ENCODE measurements at places on chromosomes 2 and 18.

- DNase-seq: no peak
These were observed 133.9 kb downstream of the TNS1 start for GRCh38 chr2:217868911-217869334.

GRCh38 chr2:4900861-4901770 lies 791.1 kb upstream of the SOX11 start:
- no peak for DNase-seq

DNA sequence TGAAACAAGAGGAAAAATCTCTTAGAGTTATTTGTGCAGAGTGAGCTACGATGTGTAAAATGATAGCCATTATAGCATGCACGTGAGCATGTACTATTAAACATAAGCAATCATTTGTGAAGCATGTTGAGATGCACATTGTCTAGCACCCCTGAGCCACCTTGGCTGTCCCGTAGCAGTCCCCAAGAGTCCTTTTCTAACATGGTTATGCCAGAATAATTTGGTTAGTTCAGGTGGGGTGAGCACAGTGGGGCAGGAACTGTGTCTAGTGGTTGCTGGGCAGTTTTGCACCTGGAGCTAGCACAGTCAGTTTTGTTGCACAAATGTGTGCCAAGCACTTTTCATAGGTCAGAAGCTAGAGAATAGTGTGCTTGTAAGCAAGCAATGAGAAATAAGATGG lies 809.8 kb downstream of the RNF144A start:
- no peak for DNase-seq

DNA sequence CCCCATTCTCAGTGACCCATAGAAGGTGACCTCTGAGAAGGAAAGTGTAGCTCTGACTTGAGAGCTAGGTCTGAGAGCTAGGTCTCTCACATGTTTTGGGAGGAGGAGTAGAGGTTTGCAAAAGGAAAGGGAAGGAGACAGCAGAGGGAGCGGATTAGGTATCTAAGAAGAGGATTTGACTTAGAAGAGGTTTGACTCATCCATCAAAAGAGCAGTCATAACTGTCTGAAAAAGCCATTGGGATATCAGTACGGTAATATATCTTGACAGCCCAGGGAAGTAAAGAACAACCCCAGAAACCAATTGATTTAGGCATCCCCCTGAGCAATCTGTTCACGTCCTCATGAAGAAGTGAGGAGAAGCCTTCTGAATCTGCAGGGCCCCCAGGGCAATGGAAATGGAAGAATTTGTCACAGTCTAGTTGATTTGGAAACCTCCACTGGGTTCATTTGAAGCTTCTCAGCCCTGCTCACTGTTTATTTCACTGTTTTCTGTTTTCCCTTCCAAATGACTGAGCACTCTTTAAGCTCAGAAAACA lies 19.3 kb downstream of the OXER1 start:
- no peak for DNase-seq

GRCh38 chr2:218019411-218020060 lies 16.7 kb upstream of the TNS1 start:
- DNase-seq: no peak

- DNase-seq: no peak
These were observed 177.2 kb upstream of the SCN7A start for GRCh38 chr2:166671235-166671634.

DNA sequence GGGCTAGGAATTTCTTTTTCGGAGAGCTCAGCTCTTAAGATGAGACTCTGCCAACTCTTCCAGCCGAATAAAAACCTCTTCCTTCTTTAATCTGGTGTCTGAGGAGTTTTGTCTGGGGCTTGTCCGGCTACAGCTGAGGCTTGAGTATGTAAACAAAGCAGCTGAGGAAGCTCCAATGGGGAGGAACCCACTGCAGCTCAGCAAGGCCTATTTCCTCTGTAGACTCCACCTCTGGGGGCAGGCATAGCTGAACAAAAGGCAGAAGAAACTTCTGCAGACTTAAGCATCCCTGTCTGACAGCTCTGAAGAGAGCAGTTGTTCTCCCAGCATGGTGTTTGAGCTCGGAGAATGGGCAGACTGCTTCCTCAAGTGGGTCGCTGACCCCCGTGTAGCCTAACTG lies 838.7 kb downstream of the CCDC85A start:
- no peak for DNase-seq

GRCh38 chr2:157182204-157182709 lies 75.2 kb upstream of the GALNT5 start:
- no peak for DNase-seq

GRCh38 chr2:54901224-54901986 lies 148.8 kb downstream of the RTN4 start:
- no peak for DNase-seq

DNA sequence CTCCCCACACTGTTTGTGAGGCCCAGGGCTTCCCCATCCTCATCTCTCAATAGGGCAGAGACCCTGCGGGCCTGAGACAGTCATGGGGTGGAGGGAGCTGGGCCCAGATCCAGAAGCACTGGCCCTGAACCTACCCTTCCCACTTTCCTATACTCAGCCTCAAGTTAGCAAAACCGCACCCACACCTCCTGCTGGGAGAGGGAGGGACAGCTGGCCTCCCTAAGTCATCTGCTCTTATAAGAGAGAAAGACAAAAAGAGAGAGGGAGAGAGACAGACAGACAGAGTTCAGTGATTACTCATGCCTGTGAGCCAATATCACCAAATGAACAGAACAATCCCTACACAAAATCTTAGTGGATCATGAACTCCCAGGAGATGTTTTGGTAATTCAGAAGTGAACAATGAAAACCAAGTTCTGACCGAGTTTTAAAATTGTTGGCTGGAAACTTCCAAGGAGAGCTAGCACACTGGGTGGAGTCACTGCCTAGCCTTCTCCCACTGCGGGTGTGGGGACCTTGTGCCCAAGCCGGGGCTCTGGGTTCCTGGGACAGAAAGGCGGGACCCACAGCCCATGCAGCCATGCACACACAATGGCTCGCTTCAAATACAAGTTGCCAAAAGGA lies 130.5 kb downstream of the PXDN start:
- no peak for DNase-seq

DNA sequence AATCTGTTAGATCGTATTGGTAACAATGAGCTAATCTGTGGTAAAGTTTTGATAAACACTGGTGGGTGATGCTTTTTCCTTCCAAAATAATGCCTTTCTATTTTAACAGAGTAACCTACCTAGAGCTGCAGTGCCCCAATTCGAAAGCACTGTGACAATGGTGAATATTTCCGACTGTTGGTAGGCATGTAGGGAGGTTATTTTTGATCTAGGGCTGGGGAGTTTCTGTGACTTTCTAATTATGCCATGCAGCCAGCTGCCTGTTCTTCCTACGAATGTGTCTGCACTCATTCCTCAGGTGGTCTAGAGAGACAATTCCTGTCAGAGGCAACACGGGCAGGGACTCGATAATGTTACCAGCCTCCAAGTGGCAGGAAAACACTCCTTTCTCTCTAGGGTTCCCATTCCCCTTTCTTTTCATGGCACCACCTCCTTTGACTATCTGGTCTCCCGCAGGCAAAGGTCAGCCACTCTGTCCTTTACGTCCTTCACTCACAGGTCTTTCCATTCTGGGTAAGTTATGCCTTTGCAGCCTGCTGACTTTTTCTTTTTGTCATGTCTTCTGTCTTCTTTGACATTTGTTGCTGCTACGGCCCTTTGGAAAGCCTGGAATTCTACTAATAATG lies 167.2 kb upstream of the MGAT5 start:
- DNase-seq: no peak

- no peak for DNase-seq
These were observed 8.8 kb downstream of the COL4A4 start for GRCh38 chr2:227154986-227155774.

DNA sequence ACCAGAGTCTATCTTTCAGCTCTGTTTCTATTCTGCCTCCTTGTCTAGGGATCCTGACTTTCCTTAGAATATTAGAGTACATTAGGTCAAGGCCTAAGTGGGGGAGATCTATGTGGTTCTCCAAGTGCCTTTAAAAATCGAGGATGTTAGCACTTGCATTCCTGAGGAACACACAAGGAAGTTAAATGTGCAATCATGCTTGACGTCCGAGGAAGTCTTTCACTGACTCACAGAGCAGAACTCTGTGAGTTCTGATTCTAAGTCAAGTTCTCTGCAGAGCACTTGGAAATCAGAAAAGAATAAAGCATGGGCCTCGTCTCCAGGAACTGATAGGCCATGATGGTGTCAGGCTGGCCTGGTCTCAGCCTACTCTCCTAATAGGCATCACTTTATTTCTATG lies 17.2 kb downstream of the FHOD3 start:
- no peak for DNase-seq

- no peak for DNase-seq
These were observed 33.3 kb downstream of the DSEL start for GRCh38 chr18:67483237-67483636.

DNA sequence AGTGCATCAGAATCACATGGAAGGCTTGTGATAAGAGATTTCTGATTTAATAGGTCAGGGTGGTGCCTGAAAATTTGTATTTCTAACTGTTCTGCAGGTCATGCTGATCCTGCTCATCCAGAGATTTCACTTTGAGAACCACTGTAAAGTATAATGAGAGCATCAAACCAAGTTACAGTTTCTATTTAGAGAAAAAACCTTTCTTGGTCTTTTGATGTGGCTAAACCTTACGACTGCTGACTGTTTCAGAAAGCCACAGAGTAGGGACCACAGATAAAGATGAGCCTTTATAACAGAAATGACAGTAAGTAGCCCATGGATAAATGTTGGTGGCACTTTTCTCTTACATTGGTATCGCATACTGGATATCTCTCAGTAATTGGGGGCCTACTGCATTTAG lies 109.4 kb upstream of the FANCL start:
- DNase-seq: no peak

GRCh38 chr2:40361478-40361877 lies 90.4 kb downstream of the SLC8A1 start:
- DNase-seq: no peak

DNA sequence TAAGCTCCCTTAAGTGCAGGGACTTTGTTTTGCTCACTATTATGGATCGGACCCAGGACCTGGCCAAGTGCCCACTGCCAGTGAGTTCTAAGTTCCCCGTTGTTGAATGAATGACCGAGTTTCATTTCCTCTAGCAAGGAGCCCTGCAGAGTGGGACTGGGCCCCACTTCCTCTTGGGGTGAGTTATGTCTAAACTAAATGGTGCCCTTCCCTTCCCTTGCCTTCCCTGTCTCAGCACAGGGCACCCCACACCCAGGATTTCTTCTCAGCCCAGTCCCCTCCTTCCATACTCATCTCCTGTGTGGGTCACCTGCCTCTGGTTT lies 195.3 kb upstream of the HS6ST1 start:
- DNase-seq: no peak

DNA sequence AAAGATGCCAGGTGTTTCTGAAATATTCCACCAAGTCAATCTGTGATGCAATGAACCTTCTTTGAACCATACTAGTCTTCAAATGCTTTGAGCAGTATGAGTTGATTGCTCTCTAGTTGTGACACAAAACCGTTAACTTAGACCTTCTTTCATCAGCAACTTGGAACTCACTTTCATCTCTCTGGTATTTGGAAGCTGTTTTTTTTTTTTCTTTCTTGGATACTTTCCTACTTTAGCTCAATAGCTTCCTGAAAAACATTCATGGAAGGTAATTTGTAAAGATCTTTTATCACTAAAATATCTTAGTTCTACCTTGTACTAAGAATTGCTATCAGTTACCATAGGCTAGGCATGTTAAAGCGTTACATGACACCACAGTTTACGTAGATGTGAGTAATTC lies 1071.9 kb upstream of the CHAC2 start:
- DNase-seq: no peak

- DNase-seq: no peak
These were observed 231.2 kb upstream of the FOSL2 start for GRCh38 chr2:28161466-28161865.

- DNase-seq: no peak
These were observed 94.4 kb upstream of the NOSTRIN start for GRCh38 chr2:168708080-168708479.

DNA sequence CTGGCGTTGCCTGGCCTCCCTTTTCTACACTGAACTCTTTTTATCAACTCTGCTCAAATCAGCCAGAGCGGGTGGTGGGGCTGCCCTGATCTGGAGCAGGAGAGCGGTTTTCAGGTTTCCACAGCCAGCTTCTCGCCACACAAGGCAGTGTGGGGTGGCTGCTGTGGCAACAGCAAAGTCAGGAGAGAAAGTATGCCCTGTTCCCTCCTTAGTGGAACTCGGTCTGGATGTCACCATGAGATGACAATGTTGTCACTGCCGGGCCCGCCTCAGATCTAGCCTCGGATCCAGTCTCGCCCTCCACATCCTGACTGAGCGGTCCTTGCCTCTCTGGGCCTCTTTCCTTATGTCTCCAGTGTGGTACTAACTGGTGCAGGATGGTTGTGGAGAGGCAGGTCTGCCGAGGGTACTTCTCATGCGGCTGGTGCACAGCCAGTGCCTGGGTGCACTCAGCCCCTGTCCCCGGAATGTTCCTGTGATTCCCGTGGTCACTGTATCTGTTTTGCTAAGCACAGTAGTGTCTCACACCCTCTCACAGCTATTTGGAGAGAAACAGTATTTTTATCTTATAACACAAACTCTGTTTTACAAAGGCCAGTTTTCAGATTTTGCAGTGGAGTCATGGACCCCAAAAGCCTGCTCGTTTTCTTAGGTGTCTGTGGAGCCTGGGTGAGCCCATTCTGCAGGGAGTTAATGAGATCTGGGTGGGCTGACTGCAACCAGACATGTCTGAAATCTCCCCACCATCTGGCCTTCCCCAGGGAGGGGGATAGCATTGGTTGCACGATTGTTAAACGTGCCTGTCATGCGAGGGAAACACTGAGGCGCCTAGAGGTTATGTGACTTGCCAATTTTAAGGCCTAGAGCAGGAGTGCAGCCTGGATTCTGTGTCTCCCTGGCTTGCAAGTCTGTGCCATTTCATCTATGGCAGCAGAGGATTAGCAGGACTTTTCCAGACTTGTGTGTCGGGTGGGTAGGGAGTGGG lies 261.1 kb upstream of the AGAP1 start:
- DNase-seq: no peak

GRCh38 chr2:10972683-10973433 lies 61.1 kb downstream of the KCNF1 start:
- no peak for DNase-seq

DNA sequence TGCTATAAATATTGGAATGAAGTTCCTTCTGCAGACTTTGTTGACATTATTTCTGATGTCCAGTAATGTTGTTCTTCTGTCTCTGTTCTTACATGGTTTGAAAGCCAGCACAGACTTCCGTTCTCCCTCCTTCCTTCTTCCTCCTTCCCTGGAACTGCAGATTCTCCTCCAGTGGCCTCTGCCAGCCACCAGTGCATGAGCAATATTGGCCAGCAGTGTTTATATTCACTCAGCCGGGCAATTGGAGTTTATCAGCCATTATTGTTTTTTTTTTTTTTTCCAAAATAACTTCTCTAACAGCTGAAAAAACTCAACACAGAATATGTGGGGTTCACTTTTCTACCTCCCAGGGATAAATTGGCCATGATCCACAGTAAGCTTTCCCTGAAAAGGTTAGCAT lies 86.8 kb downstream of the ADCYAP1 start:
- DNase-seq: no peak

Measured in activated CD4-positive, alpha-beta T cell treated with anti-CD3 and anti-CD28 coated beads for 1 hour (primary cell).